ENCODE measurements at places on chromosomes 13 and 19. TPM values are rescaled to one million over a fixed set of nuclear protein-coding genes. Genes with fewer than 3 reads are reported as not detected.

Gene TRAPPC5
- total RNA-seq, result 71.0 TPM

Gene SELENOV
- total RNA-seq, result not detected

Gene CYP4F8
- not detected for total RNA-seq

Gene TNNI3
- 0.43 TPM for total RNA-seq

Gene KLK15
- not detected for total RNA-seq

Gene CPB2
- total RNA-seq, result 1.6 TPM

Gene RPL18A
- 1,286 TPM for total RNA-seq

Gene CGB7
- total RNA-seq, result 4.7 TPM

Gene ZFR2
- total RNA-seq, result not detected

Gene KCNN4
- total RNA-seq, result 85.2 TPM

Gene ZNF534
- total RNA-seq, result not detected
